Activated B cell treated with CpG ODN at 0.5 μM for 24 hours (primary cell): ENCODE measurements at places on chromosomes 2 and 18.

DNA sequence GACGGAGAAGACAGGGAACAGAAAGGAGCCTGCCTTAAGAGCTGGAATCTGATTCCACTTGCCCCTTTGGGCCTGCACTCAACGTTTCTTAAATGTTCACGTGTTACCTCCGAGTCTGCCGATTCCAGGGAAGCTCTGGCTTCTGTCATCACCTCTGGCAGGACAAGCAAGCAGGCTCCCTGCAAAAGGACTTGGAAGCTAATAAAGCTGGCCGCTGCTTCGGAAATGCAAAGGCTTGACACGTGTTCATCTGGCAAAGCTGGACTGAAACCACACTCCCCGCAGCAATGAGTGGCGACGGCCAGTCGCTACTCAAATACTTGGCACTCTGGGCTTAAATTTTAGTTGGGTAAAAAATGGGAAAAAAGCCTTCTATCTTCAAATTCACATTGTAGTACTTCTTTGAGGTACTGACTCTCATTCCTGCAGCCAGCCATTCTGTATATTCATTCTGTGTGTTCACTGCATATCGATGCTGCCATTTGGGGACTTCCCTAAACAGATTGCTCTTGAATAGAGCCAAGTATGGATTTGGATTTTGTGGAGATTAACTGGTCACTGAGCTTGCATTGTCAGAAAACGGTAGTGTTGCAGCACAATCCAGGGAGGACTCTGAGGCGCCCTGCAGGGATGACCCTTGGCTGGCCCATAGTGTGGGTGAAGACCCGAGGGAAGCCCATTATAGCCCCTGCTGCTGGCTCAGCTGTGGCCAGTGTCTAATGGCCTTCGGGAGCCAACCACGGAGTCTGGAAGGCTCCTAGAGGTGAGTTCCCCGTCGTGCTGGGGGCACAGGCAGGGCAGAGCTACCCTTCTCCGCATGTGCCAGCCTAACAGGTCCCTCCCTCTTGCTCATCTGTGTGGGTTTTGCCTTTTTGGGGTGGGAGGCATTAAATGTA lies 231.5 kb downstream of the PRKCE start:
- no peak for DNase-seq

- DNase-seq = no peak
Observed at GRCh38 chr2:29520001-29520400, 401.4 kb downstream of the ALK start.

DNA sequence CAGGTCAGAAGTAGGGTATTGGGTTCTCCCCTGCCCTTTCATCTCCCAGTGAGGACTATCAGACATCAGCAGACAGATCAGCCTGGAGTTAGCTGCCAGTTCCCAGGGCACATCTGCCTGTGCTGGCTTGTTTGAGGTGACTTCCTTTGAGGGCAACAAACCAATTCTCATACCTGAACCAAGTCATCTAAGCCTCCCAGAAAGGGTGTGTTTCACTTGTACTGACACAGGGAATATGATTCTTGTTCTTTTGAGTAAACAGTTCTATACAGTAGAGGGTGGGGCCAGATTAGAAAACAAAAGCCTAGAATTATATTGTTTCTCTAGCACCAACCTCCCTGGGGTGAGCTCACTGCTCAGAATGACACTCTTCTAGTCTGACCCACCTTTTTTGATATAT lies 591.9 kb downstream of the SLC4A3 start:
- DNase-seq = no peak

GRCh38 chr18:50742952-50743351 lies 76.9 kb downstream of the MRO start:
- no peak for DNase-seq
